ENCODE measurements at places on chromosomes 12 and 14.

DNA sequence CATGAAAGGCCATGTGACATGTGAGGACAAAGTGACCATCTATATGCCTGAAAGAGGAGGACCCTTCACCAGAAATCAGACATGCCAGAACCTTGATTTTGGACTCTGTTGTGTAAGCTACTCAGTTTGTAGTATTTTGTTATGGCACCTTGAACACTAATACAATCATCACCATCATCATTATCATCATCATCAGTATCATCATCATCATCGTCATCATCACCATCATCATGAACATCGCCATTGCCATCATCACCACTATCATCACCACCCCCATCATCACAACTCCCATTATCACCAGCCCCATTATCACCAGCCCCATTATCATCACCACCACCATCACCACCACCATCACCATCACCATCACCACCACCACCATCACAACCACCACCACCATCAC lies 15.9 kb downstream of the ISCU start:
- DNase-seq, result no peak

DNA sequence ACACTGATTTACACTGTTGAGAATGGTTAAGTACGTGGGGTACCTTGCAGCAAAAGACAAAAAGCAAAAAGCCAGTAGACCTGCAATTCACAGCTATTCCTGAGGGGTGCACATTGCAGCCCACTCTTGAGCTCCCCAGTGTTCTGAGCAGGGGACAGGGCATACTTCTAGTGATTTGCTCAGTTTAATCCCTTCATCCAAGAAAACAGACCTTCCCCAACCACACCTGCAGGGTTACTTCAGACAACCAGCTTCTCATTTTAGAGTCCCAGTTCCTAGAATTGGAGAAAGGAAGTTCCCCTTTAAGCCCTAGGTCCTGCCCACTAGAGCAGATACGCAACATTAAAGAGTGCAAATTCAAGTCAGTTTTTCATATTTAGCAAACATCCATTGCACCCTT lies 3.6 kb upstream of the WSB2 start:
- no peak for DNase-seq

DNA sequence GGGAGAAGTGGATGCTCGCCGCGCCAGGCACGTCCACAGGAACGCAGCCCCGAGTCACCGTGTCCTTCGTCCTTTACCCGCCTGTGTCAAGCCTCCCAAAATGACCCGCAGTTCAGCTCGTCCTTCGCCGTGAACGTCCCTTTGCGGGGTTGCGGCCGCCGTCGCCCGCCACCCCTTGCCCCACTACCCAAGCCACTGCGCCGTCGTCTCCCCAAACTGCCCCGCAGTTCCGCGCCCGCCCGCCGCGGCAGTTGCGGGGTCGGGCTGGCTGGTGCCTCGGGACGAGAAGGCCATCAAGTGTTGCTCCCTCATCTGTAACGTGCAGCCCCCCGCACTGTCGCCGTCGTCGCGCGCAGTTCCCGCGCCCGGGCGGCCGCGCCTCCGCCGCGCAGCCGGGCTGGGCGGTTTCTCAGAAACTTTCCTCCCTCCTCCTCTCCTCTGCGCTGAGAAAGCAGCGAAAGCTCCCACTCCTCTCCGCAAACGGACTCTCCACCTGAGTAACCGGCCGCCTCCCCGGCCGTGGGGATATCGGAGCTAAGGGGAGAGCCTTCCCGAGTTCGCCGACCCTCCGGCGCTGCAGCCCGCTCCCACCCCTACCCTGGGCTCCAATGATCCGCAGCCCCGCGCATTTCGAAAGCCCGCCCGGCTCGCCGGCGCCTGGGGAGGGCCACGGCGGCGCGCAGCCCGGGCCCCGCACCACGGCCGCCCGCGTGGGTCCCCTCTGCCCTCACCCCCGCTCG lies 6.7 kb downstream of the CDKN1B start:
- no peak for DNase-seq

DNA sequence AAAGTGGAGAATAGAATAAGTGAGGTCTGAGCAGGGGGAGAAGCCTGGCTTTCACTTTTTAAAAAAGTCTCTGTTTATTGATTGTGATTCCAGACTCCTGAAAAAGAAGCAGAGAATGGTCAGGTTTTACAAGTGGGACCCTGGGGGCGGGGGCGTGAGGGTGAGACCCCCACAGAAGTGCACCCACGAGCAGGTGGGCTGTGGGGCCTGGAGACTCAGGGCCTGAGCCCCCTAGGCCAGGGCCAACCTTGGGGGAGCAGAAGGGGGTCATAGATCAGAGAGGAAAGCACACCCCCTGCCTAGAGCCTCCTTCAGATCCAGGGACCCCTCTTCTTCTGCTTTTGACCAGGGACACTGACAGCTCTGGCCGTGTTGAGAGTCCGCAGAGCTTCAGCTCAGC lies 180.3 kb downstream of the ADGRD1 start:
- DNase-seq, result no peak

GRCh38 chr12:114770323-114770722 lies 86.3 kb upstream of the TBX3 start:
- peak; percentile 15 for DNase-seq

- DNase-seq, result no peak
Observed at GRCh38 chr14:56570295-56570694, 9.3 kb upstream of the TMEM260 start.
